ENCODE measurements at places on chromosomes 6 and 20. TPM values are rescaled to one million over a fixed set of nuclear protein-coding genes. Genes with fewer than 3 reads are reported as not detected.

Gene DEFB112
- total RNA-seq, result not detected

Gene GRM1
- total RNA-seq, result not detected

Gene CALHM6
- 2.2 TPM for total RNA-seq

Gene C4B
- total RNA-seq, result 2.2 TPM

Gene TOX2
- total RNA-seq, result 0.35 TPM

Gene PRDM1
- total RNA-seq, result 88.2 TPM

Gene SMLR1
- not detected for total RNA-seq

Gene RNF144B
- total RNA-seq, result 0.98 TPM

Gene BCL2L1
- total RNA-seq, result 328 TPM

Gene GNRH2
- 0.42 TPM for total RNA-seq

Gene VWA7
- 1.7 TPM for total RNA-seq

DNA sequence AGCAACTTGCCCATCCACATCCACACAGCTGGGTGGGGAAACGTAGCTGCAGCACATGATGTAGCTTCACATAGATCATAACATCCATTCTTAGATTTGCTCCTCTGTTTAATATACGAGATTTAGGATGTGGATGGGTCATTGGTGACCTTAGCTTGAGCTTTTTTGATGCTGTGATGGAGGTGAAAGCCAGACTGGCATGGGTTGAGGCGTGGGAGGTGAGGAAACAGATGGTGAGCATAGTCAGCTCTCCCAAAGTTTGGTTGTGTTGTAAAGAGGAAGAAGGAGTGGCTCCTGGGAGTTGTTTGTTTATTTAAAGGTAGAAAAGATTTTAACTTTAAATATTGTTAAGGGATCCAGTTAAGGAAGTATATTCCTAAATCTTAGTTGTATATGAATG lies 5.3 kb downstream of the ARFGEF2 start:
- no peak overlapping the region for H3K4me3 ChIP-seq
- no peaks in the 10 kb centered on the region for H3K27me3 ChIP-seq
- no peaks in the 10 kb centered on the region for H3K36me3 ChIP-seq
- no peak overlapping the region for H3K27ac ChIP-seq
- H3K4me1 ChIP-seq, result peaks cover 23% of the 10 kb centered on the region
- no peak for DNase-seq

GRCh38 chr6:51027283-51028065 lies 208.8 kb downstream of the TFAP2B start:
- no peak for DNase-seq
- H3K27ac ChIP-seq, result no peak overlapping the region
- H3K4me3 ChIP-seq, result no peak overlapping the region
- no peaks in the 10 kb centered on the region for H3K27me3 ChIP-seq

DNA sequence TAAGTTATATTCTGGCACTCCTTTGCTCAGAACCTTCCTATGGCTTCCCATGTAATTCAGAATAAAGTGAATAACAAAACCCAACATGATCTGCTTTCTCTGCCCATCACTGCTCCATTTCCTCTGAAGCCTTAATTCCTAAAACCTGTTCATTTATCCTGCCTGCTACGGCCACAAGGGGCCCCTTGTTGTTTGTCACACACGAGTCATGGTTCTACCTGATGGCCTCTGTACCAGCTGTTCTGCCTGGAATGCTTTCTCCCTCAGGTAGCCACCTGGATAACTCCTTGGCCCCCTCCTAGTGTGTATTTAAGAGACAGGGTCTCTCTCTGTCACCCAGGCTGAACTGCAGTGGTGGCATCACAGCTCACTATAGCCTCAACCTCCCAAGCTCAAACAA lies 26.8 kb downstream of the ERGIC3 start:
- no peak overlapping the region for H3K27ac ChIP-seq
- no peaks in the 10 kb centered on the region for H3K4me1 ChIP-seq
- no peaks in the 10 kb centered on the region for H3K27me3 ChIP-seq
- DNase-seq, result no peak
- H3K4me3 ChIP-seq, result no peak overlapping the region

DNA sequence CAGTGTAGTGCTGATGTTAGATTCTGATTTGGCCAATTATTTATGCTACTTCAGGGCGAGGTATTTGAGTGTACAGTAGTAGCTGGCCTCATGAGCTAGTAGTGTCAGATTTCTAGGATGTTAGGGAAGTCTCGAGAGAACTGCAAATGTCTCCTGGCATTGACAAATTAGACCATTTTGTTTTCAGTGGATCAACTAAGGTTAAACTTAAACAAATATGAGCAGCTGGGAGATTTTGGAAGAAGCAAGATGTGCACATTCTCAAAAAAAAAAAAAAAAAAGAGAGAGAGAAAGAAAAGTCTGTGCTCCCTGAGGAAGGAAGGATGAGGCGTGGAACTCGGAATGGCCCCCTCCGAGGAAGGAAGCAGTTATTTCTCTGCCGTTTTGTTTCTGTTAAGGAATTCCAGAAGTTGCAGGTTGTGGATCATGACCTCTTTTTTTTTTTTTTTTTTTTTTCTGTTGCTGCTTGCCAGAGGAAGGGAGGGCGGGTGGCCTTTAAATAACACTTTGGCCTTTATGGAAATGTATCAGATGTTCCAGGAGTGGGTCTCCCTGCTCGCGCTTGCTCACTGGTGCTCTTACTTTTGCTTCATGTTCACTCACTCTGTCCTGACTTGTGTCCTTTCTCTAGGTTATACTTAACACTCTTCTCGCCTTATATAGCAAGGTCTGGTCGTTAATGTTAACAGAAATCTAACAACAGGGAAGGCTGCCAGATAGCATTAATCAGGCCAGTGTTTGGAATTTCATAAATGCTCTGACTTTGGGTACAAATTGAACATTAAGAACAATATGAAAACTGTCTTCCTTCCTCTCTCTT lies 124.4 kb downstream of the TCP11 start:
- H3K27ac ChIP-seq, result no peak overlapping the region
- no peak overlapping the region for H3K4me3 ChIP-seq
- H3K4me1 ChIP-seq, result no peaks in the 10 kb centered on the region
- no peaks in the 10 kb centered on the region for H3K27me3 ChIP-seq

- H3K27me3 ChIP-seq, result no peaks in the 10 kb centered on the region
- no peak overlapping the region for H3K4me3 ChIP-seq
- H3K27ac ChIP-seq, result no peak overlapping the region
These were observed 104.4 kb downstream of the RNASET2 start for GRCh38 chr6:166851911-166852310.

DNA sequence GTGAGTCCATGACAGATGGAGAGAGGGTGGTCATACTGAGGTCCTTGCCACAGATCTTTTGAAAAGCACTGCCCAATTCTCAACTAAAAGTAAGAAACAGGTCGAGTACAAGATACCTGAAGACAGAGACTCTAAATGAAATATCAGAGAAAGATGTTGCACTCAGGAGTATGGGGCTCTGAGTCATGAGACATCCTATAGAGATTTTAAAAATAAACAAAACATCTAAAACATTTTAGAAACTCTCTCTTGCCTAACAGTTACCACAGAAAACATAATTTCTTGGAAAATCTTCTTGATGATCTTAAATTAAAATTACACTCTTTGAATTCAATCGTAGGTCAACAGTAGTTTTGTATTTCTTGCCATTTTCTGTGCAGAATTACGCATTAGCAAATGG lies 348.9 kb upstream of the MARCKS start:
- no peaks in the 10 kb centered on the region for H3K27me3 ChIP-seq
- H3K36me3 ChIP-seq, result no peaks in the 10 kb centered on the region
- no peaks in the 10 kb centered on the region for H3K4me1 ChIP-seq

DNA sequence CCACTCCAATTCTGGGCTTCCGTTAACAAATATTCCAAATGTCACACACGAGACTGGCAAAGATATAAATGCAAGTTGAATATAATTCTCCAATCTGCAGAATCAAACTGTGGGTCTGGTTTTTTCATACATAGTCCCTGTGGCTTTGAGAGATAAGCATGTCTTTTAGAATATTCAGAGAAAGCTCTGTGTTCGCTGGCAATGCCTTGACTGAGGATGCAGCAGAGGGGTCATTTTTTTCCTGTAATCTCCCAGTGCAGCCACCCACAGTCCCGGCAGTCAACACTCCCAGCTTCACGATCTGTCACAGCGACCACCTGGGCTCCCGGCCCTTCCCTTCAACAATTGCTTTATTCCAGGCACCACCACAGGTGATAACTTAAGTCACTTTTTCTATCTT lies 30.5 kb downstream of the MUC22 start:
- no peaks in the 10 kb centered on the region for H3K36me3 ChIP-seq

GRCh38 chr6:129189266-129189665 lies 306.3 kb downstream of the LAMA2 start:
- no peaks in the 10 kb centered on the region for H3K27me3 ChIP-seq
- no peaks in the 10 kb centered on the region for H3K36me3 ChIP-seq
- H3K27ac ChIP-seq, result no peak overlapping the region
- no peak for DNase-seq
- no peaks in the 10 kb centered on the region for H3K4me1 ChIP-seq

DNA sequence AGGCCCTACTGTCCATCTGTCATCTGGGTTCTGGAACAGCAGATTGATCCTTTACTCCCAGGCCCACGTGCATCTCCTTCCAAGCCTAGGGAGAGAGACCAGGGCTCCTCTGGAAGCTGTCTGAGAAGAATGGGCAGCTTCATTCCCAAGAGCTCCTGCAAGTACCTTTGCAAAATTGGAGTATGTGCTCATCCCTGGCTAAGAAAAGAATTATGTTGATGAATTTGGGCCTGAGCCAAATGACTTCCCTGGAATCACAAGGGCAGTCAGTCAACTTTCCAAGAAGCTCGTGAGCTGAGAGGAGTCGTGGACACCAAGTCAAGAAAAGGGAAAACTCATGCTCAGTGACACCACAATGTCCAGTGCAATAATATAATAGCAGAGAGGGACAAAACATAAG lies 54.6 kb upstream of the AKAP12 start:
- H3K27me3 ChIP-seq, result no peaks in the 10 kb centered on the region
- no peaks in the 10 kb centered on the region for H3K4me1 ChIP-seq

DNA sequence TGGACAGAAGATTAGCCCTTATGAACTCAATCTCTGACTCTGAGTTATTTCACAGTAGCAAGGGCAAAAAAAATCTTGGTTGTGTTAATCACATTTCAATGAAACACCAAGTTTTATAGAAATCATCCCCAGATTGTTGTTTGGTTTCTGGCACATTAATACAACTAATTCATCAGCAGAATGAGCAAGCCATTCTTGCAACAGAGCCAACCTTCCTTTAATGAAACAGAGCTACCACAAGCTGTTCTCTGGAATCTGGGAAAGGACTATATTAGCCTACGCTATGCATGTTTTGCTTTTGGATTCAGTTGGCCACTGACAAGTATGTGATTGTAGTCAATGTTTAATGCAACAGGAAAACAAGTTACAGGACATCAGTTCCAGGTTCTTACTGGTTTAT lies 13.8 kb upstream of the POPDC3 start:
- H3K27me3 ChIP-seq, result no peaks in the 10 kb centered on the region
- H3K4me1 ChIP-seq, result no peaks in the 10 kb centered on the region
- H3K4me3 ChIP-seq, result no peak overlapping the region
- no peak for DNase-seq
- H3K36me3 ChIP-seq, result no peaks in the 10 kb centered on the region
- no peak overlapping the region for H3K27ac ChIP-seq

DNA sequence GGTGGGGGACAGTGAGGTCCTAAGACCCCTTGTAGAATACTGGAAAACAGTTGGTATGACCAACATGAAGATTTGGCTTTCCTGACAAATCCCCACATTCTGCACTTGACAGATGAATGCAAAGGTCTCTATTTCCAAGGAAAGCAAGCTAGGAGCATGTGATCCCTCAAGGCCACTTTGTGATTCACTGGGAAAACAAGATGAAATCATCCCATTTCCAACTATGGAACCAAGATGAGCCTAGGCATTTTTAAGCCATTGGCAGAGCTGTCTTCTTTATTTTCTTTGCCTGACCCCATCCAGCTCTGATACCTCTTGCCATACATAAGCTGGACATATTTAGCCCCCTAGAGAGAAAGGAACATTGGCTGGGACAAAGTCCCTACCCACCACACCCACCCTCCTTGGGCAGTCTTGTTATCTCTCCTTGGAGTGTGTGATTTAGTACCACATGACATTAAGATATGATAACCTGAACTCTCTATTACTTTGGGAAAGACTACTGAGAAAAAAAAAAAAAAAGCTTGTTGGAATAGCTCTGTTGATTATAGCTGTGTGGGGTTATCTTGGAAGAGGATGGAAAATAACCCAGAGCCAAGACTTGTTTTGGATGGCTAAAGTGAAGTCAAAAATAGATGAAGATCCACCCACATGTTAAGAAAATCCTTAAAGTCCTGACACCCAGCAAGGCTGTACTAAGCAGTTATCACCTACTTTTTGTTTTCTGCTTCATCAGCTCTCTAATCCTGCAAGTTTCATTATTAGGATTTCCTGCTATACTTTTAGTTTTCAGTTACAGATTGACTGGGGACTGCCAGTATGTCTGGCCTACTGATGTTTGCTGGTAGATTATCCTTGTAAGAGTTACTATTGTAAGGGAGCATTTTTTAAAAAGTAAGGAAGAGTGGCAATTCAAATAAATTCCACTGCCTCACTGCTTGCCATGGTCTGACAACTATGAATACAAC lies 90.1 kb upstream of the PREP start:
- no peaks in the 10 kb centered on the region for H3K27me3 ChIP-seq
- H3K4me1 ChIP-seq, result no peaks in the 10 kb centered on the region
- DNase-seq, result no peak
- H3K36me3 ChIP-seq, result no peaks in the 10 kb centered on the region

GRCh38 chr20:43541214-43541613 lies 17.6 kb upstream of the SGK2 start:
- H3K36me3 ChIP-seq, result no peaks in the 10 kb centered on the region
- no peaks in the 10 kb centered on the region for H3K27me3 ChIP-seq
- H3K4me1 ChIP-seq, result no peaks in the 10 kb centered on the region

DNA sequence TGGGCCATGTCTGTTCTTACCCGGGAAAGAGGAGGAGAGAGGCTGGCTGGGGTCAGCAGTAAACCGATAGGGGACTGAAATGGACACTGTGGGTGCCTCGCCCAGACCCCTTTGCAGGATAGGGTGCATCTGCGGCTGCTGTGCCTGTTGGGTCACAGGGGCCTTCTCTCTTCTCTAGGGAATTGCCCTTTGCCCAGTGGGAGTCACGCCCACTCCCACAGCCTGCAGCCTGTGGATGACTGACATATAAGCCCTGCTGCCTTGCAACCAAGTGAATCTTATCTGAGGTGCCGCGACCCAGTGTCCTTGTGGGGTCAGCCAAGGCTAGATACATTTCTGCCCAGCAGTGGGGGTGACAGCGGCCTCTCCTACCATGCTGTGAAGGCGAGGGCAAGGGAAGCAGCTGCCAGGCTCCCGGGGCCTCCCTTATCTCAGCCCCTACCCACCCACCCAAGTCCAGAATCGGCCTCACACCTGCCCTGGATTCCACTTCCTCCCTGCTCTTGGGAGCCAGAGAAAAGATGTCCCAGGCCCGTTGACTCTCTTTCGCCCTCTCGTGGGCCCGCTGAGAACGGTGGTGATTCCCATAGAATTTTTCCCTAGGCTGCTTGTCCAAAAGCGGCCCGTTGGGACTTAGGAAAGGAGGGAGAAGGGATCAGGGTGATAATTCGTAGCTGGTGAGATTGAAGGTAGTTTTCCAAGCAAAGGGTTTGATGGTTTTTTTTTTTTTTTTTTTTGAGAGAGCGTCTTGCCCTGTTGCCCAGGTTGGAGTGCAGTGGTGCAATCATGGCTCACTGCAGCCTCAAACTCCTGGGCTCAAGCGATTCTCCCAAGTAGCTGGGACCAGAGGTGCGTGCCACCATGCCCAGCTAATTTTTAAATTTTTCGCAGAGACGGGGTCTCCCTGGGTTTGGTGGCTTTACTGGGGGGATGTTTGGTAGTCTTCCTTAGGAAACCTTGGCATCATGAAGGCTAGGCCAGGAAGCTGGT lies 76.4 kb upstream of the RNF24 start:
- no peaks in the 10 kb centered on the region for H3K4me1 ChIP-seq
- no peak overlapping the region for H3K27ac ChIP-seq
- no peak overlapping the region for H3K4me3 ChIP-seq
- H3K27me3 ChIP-seq, result no peaks in the 10 kb centered on the region
- H3K36me3 ChIP-seq, result no peaks in the 10 kb centered on the region

All from CD8-positive, alpha-beta memory T cell (primary cell).